Stimulated activated naive CD8-positive, alpha-beta T cell treated with anti-CD3 and anti-CD28 coated beads, Interleukin-15, Interleukin-2, amounts not matched to agents 100 U/mL and 50 U/mL, for 24 hours (primary cell): ENCODE measurements at places on chromosomes 4 and X.

DNA sequence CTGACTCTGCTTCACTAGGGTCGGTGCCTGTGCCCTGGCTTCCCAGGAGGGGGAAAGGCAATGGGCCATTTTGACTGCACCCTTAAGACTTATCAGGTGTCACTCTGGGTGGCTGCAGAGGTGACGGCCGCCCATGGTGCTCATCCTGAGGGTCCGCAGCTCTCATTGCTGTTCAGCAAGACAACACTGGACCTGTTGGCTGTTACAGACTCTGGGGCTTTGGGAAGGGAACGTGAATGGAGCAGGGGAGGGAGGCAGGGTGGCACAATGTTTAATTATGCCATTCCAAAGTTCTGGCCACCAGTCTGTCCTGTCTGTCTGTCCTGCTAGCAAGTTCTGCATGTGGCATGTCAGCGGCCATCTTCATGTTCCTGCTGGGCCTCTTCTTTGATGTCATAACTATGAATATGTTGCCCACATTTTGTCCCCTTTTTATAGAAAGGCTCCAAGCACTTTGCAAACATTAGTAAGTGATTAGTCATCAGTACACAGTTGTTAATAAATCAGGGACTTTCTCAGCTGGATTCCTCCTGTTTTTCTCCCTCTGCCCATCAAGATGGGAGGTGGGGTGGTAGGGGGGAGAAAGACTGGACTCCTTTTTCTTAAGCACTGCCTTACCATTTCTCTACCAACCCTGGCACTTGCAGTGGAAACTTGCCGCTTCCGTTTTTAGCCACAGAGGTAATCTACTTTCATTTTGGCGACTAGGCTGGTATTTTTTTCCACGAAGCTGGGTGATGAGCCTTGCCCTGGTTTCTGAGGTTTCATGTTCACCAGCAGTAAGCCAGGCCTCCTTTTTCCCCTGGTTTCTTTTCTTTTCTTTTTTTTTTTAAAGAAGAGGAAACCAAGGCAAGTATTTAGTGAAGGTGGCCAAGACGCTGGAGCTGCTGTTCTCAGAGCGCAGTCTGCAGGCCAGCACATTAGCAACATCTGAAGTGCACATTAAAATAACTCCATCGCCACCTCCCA is 88.6 kb upstream of the TRIM2 start:
- DNase-seq, result peak; percentile 75

DNA sequence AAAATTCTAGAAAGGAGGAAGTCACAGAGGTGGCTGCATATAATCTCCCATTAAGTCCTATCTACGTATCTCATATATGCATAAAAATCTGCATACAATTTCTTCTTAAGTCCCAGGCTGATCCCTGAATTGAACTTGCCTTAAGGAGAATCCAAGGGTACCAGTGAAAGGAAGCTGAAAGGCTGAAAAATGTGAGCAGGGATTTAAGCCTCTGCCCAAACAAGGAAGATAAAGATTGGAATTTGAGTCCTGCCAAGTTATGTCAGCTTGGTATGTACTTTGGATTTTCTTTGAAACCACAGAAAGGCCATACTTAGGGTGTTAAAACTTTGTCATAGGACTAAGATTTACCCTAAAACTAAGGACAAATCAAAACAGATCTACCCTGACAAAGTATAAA is 26.5 kb upstream of the GEMIN8 start:
- no peak for DNase-seq

GRCh38 chr4:182697094-182697493 is 220.1 kb downstream of the DCTD start:
- no peak for DNase-seq

DNA sequence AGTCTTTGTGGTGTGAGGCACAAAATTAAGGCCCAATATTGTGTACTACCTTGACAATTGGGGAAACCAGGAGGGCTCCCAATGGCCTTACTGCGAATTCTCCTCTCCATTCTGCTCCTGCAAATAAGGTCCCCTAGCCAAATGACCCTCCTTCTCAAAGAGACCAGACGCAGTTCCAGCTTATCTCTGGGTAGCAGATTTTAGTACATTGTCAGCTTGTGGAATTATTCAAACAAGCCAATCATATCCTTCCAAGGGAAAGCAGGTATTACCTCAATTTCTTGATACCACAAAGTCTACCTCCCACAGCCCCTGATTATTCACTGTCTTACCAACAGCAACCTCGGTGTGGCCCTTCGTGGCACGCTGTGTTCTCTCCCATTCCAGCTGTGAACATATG is 7.8 kb upstream of the ZBTB33 start:
- DNase-seq, result no peak

DNA sequence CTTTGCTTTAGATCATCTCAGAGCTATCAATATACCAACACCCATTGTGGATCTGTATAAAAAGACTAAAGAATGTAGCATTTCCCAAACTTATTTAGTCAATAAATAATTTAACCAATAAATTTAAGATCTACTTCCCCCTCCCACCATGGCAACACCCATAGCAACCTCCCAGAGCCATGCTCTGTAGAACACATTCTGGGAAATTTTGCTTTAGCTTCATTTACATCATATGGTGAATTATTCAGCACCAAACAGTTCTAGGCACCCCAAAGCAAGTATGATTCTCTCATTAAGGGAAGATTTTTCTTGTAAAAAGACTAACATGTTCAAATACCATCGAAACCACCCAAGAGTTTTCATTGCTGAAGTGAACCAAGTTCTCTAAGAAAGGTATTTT is 80.5 kb upstream of the GPR34 start:
- DNase-seq, result no peak

DNA sequence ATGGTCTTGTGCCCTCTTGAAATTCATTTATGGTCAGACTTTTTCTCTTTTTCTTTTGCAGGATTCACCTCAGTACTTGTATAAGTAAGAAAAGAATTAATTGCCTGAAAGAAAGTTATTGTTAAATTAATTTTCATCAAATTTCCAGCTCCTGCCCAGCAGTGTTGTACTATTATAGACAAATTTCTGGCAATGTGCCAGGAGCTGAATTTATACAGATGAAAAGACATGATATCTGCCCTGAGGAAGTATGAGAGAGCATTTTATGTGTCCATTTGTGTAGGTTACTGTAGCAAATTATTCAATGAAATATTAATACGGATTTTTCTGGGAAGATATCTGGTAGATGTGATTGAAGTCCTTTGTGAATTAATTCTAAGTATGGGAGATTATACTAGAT is 2371.5 kb upstream of the TENM3 start:
- DNase-seq, result no peak

DNA sequence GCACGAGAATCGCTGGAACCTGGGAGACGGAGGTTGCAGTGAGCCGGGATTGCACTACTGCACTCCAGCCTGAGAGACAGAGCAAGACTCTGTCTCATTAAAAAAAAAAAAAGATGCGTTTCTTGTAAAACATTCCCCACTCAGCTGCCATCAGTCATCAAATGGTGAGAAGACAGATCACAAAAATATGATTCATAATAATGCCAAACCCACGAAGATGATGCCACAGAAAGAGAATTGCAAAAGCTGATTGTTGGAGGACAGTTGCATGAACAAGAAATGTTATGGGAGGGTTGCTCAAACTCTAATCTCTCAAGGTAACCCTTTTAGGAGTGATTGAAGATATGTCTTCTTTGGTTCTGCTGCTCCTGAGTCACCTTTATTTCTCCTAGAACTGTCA is 21.4 kb upstream of the SMIM14 start:
- DNase-seq, result no peak

DNA sequence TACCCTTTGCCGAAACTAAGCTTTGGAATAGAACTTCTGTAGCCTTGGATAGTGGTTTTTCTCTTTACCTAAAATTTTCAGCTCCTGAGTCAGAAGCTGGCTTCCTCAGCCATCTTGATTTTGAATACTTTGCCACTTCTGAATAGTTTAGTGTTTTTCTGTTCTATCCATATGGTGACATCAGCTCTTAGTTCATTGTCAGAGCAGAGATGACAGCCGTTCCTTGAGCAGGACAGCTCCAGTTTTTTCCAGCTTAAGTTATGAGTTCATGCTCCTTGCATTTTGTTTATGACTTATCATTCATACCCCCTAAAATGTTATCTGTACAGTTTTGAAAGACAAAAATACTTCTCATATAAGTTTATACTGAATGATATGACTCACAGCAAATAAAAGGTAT is 47.8 kb downstream of the DTHD1 start:
- DNase-seq, result no peak

DNA sequence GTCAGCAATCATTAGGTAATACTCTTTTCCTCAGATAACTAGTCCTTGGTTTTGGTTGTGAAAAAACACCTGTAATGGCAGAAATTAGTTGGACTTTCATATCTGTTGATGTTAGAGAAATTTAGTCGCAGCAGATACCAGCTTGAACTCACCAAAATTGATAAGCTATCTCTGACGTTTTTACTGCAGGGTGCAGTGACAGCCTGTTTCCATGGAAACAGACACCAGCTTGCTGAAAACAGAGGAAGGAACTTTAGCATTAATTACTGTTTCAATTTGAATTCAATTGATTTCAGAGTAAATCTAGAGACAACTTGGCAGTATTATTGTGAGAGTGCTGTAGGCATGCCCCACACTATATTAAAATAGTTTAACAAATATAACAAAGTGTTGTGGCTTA is 246.5 kb downstream of the PPP1R2C start:
- DNase-seq, result no peak

- DNase-seq, result no peak
These were observed 19.6 kb upstream of the CHM start for GRCh38 chrX:86066998-86067397.

- no peak for DNase-seq
These were observed 150.6 kb upstream of the SLC4A4 start for GRCh38 chr4:71188156-71188640.

DNA sequence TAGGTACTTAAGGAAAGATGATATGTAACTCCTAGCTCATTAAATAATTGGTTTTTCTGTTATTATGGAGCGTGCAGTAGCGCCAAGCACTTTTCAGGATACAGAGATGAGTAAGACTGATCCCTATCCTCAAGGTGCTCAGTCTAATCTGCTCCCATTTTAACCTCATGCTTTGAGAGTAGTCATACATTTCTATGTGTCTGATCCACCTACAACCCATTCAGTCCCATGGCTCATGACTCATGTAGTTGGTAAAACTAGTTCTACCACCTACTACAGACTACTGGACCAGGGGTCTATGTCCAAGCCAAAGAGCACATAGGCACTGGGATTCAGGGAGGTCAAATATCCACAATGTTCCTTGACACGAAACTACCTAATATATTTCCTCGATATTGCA is 60.8 kb downstream of the TMEM154 start:
- DNase-seq, result no peak

DNA sequence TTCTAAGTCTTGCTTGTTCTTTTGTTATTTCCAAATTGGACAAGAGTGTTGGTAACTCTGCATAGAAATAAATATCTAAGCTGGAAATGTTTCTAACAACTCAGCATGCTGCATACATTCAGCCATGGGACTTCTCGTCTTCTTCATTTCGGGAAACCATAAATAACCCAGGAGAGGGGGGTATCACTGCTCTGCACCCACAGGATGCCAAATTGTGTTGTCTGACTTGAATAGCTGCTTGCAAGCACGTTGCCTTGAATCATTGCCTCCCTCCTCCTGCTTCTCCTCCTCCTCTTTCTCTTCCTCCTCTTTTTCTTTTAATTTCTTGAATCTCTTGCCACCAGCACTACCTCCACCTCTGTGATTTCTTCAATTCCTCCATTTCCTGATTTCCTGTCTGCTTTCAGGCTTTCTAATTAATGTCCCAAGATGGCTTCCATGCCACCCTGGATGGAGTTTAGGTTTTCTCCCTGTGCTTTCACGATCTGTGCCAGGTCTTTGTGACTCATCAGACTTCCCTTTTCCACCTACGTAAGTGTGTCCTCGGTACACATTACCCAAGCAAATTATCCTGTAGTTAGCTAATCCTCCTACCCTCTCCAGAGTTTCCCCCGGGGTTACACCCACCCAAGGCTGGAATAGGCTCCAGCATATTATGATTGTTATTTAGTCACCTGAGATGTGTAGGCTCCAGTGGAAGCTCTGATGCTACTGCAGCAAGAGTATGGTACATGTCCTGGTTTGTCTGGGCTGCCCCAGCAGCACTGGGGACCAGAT is 122.6 kb upstream of the VCX3B start:
- no peak for DNase-seq

- no peak for DNase-seq
These were observed 71.3 kb downstream of the POU4F2 start for GRCh38 chr4:146709956-146710355.

- DNase-seq, result no peak
These were observed 61.9 kb downstream of the HOPX start for GRCh38 chr4:56619160-56619559.

DNA sequence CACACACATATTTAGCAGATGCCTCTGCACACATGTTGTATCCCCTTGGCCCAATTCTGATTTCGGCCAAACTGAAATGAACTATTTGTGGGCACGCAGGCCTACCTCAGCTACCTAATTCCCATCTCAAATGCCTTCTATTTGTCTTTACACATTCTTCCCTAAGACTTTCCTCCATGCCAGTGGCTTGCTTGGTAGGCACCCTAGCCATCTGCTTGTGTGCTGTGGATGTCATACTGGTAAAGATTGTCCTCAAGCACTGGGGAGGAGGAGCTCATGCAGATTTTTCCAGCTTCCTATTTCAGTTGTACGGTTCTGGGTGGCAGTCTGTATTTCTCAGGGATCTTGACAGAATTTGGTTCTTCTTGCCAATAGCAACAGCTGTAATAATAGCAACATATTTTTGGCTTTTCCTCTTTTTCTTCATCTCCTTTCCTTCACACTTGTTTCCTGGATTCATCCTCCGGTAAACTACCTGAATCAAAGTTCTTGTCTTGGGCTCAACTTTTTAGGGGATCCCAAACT is 514.3 kb downstream of the ADGRL3 start:
- DNase-seq, result no peak

DNA sequence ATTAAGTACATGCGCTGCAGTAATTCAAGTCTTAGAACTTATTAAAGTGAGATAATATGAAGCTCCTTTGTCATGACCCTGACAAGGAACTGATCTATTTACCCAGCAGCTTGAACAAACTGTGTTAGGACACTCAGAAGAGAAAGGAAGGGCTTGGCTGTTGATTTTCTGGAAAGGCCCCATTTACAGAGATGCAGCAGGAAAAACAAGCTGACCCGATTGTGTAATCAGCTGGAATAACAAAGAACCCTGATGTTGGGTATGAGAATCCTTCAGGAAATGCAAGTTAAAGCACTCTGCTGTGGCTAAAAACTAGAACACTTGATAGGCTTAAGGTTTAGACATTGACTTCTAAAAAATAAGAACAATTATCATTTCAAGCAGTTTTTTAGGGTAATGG is 64.8 kb downstream of the TBC1D9 start:
- no peak for DNase-seq

DNA sequence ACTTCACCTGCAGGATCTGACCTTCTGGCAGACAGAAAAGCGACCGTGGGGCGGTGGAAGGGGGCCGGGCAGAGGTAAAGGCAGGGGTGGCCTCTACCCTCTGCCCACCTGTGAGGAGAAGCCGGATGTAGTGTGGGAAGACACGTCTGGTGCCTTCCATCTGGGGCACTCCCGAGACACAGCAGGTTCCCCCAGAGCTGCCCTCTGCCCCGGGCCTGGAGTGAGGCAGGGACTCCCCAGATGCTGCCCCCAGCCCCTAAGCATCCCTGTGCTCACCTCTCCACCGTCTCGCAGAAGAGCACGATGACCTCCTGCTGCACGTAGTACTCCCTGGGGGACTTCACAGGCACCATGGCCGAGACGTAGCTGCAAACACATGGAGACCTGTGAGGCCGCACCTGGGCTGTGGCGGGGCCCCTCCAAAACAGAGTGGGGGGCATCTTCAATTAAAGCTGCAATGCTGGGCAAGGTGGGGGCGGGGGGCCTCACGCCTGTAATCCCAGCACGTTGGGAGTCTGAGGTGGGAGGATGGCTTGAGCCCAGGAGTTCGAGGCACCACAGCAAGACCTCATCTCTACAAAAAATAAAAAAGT is 75.3 kb upstream of the MXD4 start:
- DNase-seq, result no peak
